A549 treated with ZK216348 at 1 μM for 4 hours (cell line): ENCODE measurements at places on chromosomes 1 and 21. TPM values are rescaled to one million over a fixed set of nuclear protein-coding genes. Genes with fewer than 3 reads are reported as not detected.

Gene PPIH
- total RNA-seq: 56.1 to 77.7 TPM (median 57.5 TPM) in 5 replicates

Gene GIPC2
- 0.07 to 0.08 TPM in 2 of 5 replicates, not detected in the others for total RNA-seq

Gene TSPAN2
- 0.66 to 1.6 TPM (median 1.3 TPM) in 5 replicates for total RNA-seq

Gene CD1E
- total RNA-seq: not detected in 5 replicates

Gene PGLYRP3
- total RNA-seq: not detected in 5 replicates

Gene S100A10
- 1,962 to 3,541 TPM (median 2,083 TPM) in 5 replicates for total RNA-seq

Gene PRRX1
- total RNA-seq: 0.04 to 0.74 TPM in 2 of 5 replicates, not detected in the others

Gene RBM11
- total RNA-seq: not detected in 5 replicates

Gene VSIG8
- not detected in 5 replicates for total RNA-seq

Gene GJA4
- not detected in 5 replicates for total RNA-seq

Gene CPLANE2
- 2.6 to 4.2 TPM (median 3.8 TPM) in 5 replicates for total RNA-seq

Gene IL22RA1
- total RNA-seq: 4.6 to 7.3 TPM (median 5.2 TPM) in 5 replicates

Gene DNASE2B
- not detected in 5 replicates for total RNA-seq

Gene RPS8
- total RNA-seq: 1,564 to 1,669 TPM (median 1,623 TPM) in 5 replicates

Gene VHLL
- total RNA-seq: not detected in 5 replicates

Gene BNIPL
- total RNA-seq: 0.07 to 0.27 TPM (median 0.09 TPM) in 3 of 5 replicates, not detected in the others

Gene JAM2
- total RNA-seq: not detected in 5 replicates

Gene CASQ1
- total RNA-seq: not detected in 5 replicates

Gene TRIM58
- not detected in 5 replicates for total RNA-seq

Gene UTS2
- not detected in 5 replicates for total RNA-seq

Gene PDIK1L
- total RNA-seq: 1.2 to 3.1 TPM (median 1.6 TPM) in 5 replicates

Gene F11R
- total RNA-seq: 43.1 to 66.6 TPM (median 47.2 TPM) in 5 replicates

Gene PROK1
- total RNA-seq: not detected in 5 replicates

Gene ATP5PB
- 229 to 320 TPM (median 246 TPM) in 5 replicates for total RNA-seq

Gene NBPF8
- total RNA-seq: 3.8 to 4.8 TPM (median 4.4 TPM) in 5 replicates

Gene SCP2
- total RNA-seq: 45.9 to 85.5 TPM (median 49.9 TPM) in 5 replicates
